ENCODE measurements at places on chromosomes 2 and 18.
A peak's percentile ranks its signal among the peaks of the same experiment; 100 is the strongest.

DNA sequence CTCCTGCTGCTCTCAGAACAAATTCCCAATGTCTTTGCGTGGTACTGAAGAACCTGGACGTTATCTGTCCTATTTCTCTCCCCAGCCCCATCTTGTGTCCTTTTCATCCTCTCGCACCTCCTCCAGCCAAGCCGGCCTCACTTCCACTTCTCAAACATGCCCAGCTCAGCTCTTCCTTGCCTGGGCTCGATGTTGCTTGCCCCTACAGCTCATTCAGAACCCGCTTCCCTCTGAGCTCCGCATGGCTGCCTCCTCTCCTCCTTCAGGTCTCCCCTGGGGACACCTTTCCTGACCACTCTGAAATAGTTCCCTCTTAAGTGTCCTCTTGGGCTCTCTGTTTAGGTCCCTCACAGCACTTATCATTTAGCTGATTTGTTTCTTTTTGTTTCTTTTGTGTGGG is 6.7 kb upstream of the SMARCAL1 start:
- no peak for DNase-seq

GRCh38 chr2:160345071-160345764 is 145.1 kb upstream of the ITGB6 start:
- no peak for DNase-seq

DNA sequence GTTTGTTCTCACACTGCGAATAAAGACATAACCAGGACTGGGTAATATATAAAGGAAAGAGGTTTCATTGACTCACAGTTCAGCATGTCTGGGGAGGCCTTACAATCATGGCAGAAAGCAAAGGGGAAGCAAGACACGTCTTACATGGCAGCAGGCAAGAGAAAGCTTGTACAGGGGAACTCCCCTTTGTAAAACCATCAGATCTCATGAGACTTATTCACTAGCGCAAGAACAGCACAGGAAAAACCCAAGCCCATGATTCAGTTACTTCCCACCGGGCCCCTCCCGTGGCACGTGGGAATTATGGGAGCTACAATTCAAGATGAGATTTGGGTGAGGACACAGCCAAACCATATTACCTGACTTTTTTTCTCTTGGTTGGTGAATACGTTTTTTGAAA is 51.3 kb downstream of the TMEM247 start:
- no peak for DNase-seq

- DNase-seq, result no peak
Measured at GRCh38 chr2:3476321-3476984, 42.9 kb downstream of the ADI1 start.

DNA sequence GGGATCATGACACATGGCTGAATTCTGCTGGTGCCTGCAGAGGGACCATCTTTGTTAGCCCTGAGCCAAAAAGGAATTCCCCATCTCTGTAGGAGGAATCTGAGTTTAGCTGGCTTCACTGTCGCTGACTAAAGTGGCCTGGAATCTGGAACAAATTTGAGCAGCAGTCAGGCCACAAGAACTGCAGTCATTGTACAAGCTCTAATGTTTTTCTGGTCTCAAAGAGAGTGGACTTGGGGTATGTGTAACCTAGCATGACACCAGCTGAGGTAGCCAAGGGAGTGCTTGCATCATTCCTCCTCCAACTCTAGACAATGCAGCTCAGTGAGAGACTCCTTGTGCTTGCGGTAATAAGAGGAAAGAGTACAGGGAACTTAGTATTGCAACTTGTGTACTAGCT is 539.1 kb upstream of the LRRTM4 start:
- DNase-seq, result no peak

- no peak for DNase-seq
Measured at GRCh38 chr2:39264733-39265132, 21.0 kb upstream of the CDKL4 start.

DNA sequence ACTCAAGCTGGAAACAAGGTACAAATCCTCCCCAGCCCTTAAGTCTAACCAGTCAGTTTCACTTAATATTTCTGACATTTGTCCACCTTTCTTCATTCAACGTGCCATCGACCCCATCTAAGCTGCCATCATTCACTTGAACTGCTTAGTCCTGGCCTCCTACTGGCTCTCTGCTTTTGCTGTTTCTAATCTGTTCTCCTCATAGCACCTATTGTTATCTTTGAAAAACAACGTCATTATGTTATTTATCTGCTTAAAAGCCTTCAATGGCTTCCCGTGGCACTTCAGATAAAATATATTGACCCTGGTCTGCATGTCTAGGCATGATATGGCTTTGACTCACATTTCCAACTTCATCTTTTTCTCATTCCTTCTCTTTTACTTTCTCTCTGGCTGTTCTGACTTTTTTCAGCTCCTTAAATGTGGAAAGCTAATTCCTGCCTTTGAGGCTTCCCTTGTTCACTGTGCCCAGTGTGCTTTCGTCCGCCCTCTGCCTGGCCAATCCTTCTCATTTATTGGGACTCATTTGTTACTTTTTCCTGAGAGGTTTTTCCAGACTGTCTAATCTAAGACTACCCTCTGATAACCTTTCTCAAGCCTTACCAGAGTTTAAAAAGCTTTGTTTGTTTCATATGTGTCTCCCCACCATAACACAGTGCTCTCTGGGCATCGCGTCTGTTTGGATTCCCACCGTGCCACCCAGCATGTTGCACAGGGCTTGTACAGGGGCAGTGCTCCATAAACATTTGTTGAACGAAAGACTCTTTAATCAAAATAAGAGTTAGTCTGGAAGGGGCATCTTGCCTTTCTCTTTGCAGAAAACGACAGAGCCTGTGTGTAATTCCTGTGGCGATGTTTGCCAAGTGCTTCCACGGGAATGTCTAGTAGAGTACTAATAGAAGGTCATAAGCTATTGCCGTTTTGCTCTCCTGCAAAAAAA is 183.9 kb downstream of the FMNL2 start:
- DNase-seq, result no peak

GRCh38 chr2:109533823-109534222 is 79.9 kb downstream of the SEPTIN10 start:
- no peak for DNase-seq

DNA sequence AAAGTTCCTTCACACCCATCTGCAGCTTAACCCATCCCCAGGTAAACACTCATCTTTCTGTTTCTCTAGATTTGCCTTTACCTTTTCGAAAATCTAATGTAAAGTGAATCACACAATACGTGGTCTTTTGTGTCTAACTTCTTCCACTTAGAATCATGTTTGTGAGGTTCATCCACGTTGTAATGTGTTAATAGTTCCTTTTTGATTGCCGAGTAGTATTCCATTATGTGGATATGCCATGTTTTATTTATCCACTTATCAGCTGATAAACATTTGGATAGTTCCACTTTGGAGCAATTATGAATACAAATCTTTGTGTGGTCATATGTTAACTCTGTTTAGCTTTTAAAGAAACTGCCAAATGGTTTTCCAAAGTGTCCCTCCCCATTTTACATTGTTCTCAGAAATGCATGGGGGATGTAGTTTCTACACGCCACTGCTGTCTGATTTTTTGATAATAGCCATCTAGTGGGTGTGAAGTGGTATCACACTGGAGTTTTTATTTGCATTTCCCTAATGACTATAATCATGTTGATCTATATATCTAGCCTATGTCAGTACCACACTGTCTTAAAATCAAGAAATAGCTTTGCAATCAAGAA is 22.3 kb downstream of the PECR start:
- no peak for DNase-seq

DNA sequence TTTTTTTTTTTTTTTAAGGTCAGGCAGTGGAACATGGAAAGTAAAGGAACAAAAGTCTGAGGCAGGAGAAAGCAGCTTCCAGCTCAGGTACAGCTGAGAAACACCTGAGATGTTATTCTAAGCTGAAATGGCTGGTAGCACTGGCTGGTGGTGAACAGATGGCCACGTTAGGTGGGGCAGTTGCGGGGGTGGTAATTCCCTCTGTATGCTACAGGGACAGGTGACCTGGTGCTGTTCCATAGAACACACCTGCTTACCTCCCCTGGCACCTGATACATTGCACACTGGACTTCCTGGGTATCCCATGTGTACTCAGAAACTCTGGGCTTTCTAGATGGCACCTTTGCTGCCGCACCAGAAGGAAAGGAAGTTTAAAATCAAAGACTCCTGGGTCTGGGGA is 333.3 kb downstream of the SLC8A1 start:
- DNase-seq, result peak; percentile 39

GRCh38 chr2:150997702-150998440 is 263.8 kb downstream of the RBM43 start:
- no peak for DNase-seq

- DNase-seq, result no peak
Measured at GRCh38 chr2:18096836-18097405, 218.5 kb downstream of the KCNS3 start.

- no peak for DNase-seq
Measured at GRCh38 chr2:64260817-64261216, 116.6 kb upstream of the PELI1 start.

DNA sequence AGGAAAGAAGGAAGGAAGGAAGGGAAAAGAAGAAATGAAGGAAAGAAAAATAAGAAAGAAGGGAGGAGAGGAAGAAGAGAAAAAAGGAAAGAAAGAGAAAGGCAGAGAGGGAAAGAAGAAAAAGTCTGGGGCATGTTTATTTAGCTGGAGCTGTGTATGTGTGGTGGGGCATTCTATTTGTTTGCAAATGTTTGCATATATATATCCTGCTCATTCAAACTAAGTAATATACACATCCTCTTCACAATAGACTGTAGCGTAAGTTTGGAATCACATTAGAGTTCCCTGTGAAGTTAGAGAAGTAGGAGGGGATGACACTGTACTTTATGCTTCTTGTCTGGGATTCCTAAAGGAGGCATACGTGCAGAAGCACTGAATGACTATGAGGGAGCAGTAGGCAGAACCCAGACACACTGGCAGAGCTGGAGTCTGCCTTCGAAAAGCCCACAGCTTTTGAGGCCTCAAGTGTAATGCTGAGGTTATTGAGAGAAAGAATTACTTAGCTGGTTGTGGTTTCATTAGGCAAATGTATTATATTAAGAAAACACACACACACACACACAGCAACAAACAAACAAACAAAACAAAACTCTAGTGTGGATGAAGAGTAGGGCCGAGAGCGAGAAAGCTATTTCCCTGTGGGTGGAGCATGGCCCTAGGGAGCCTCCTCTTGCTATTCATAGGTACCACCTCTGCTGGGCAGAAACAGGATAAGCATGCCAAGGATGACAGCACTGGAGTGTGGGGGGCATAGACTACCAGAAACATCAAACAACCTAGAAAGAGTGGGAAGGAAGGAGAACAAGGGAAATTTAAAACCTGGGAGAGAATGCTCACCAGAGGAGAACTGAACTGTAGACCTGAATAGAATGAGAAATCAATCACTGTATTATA is 905.1 kb upstream of the NXPH2 start:
- DNase-seq, result no peak

GRCh38 chr2:14401873-14402272 is 230.6 kb upstream of the LRATD1 start:
- DNase-seq, result peak; percentile 70

DNA sequence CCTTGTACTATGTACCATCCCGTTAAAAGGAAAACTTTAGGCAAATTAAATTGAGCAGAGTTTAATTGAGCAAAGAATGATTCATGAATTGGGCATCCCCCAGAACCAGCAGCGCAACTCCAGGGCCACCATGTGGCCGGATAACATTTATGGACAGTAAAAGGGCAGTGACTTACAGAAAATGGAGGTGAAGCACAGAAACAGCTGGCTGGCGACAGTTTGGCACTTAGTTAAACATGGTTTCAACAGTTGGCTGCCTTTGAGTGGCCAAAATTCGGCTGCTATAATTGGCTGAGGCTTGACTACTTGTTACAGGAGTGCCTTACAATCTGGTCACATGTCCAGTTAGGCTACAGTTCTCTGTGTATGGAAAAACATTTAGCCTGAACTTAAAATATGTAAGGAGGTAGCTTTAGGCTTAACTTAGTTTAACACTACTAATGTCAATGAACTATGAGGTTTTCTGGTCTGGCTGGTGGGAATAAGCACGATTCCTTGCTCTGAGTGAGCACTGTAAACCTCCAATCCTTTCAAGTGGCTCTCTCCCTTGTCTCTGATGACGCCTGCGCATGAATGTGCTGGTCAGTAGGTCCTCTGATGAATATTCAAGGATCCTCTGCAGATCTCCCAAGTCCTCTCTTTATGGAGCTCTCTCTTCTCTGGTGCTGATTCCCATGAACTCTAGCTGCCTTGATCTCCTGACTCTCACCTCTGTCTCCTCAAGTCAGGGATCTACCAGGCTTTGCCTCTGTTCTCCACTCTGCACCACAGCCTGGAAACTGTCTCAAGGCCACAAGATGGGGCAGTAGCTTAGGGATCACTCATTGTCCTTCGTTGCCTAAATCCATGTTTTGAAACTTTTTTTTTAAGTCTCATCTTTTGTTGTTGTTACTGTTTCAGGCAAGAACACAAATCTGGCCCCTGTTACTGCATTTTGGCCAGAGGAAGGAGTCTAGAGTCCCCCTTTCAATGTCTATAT is 24.4 kb upstream of the RAB31 start:
- no peak for DNase-seq

GRCh38 chr18:41645589-41646360 is 309.3 kb upstream of the PIK3C3 start:
- no peak for DNase-seq

DNA sequence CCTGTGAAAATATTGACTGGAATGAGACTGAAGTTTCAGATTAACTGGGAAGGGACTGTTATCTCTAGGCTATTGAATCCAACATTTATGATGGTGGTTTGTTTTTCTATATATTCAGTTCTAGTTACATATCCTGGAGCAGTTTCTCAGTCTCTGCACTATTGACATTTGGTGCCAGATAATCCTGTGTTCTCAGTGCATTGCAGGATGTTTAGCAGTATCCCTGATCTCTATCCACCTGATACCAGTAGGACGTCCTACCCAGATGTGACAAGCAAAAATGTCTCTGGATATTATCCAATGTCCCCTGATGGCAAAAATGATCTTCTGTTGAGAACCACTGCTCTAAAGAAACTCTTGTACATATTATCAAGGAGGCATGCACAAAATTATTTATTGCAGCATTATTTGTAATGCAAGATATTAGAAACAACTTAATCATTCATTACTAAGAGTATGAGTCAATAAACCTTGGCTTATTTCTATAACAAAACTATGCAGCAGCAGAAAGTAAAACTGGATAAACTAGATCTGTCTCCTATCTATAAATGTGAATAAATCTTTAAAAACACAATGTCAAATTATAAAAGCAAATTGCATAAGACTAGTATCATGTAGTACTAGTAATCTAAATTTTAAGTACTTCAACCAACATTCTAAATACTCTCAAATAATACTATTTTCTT is 369.3 kb upstream of the RND3 start:
- no peak for DNase-seq

DNA sequence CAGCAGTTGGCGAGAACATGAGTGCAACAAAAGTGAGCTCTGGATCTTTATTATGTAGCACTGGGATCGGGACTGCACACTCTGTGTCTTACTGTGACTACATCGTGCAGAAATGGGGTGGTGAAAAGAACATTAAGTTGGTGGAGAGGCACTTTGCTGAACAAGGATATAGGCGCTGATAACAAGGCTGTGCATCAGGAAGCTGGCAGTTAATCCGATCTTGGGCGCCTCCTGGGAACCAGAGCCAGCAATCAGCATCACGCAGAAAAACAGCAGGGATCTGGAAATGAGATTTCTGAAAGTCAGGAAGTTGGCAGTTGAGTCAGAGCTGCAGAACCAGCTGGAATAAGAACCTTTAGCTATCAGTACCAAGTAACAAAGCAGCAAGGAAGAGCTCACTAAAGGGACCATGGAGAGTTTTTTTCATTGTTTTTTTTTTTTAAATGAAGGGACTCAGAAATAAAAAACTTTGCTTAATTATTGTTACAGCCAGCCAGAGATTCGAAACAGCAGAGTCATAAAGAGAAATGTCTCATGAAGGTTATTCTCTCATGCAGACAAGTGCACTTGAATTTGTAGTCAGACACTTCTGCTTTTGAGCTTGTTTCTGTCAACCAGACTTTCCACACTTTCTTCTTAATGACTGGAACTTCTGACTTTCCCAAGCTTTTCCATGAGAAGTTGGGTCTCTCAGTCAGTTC is 22.8 kb upstream of the MYO3B start:
- no peak for DNase-seq

Data from NCI-H2081 treated with DMSO at 0.1 percent for 48 hours (cell line).